Mucosa of gallbladder (tissue), 1 donor: ENCODE measurements at places on chromosomes 11 and 22.
A peak's percentile ranks its signal among the peaks of the same experiment; 100 is the strongest.

DNA sequence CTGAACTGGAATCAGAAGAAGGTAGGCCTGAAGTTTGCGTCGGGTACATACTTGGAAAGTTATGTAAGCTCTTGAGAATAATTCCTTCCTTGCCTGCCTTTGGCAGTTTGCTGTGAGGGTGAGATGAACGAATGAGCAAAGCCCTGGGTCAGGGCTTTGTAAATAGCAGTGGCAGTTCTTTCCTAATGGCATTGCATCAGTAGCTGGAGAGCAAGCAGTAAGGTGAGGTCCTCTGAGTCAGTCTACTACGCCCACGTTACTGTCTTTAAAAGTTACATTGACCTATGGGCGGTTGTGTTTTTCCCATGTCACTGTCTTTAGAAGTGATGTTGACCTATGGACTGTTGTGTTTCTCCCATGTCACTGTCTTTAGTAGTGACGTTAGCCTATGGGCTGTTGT, 179.1 kb upstream of the E2F8 start:
- no peak for DNase-seq

GRCh38 chr11:8720868-8721608, 38.4 kb downstream of the RPL27A start:
- peak; percentile 51 for DNase-seq

GRCh38 chr11:91239359-91239758, 985.3 kb upstream of the FAT3 start:
- no peak for DNase-seq

DNA sequence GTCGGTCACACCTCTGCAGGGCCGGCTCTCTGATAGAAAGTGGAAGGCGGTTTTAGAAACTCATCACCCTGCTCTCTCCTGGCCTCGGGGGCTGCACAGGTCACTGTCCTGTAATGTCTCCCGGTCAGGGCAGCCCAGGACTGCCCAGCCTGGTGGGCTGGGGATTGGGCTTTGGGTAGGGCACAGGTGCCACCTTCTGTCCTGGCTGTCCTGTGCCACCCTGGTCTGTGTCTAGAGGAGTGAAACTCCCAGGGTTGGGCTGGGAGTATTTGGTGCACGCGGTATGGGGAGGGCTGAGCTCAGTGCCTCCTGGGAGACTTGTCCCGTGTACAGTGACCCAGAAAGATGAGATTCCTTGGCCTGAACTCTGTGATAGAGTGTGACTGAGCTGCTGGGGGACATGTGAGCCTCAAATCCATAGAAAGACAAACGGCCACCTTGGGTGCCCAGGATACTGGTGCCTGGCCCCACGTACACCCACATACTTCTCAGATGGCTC, 17.8 kb downstream of the SART1 start:
- DNase-seq: no peak
